Right ventricle myocardium inferior (tissue), 1 donor: ENCODE measurements at places on chromosomes 4 and X. TPM values are rescaled to one million over a fixed set of nuclear protein-coding genes. Genes with fewer than 3 reads are reported as not detected.

GRCh38 chr4:36841583-36842326, 402.8 kb upstream of the NWD2 start:
- DNase-seq, result no peak

DNA sequence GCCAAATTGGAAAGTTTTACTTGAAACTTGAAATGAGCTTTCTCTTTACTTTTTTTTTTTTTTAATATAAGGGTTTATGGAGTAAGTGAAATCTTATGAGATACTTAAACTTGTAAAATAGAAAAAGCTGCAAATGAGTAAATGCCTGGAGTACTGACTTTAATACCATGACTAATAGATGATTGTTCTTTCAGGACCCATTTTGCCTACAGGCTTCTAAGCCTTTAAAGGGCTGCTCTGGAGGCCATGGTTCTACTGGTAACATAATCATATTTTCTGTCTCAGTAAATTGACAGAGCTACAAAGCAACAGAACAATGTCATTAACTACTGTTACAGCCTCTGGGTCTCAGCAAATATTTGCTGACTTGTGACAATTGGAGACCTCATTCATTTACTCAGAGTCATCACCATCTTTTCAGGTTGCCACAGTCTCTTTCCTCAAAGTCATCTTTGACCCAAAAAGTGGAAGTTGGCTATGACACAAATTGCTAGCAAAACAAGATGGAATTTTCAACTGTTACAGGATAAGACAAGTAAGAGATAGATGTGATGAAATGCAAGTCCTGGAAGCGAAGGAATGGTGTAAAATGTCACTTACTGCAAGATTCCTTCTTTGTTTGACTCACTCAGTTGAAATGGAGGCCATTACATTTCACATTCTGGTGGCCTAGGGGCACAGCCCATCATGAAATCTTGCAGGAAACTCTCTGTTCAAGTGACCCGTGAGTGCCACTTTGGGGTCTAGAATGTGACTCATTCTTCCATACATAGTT, 132.7 kb downstream of the BTC start:
- no peak for DNase-seq

CLTRN gene
- 0.70 TPM for total RNA-seq

SPANXA2 gene
- total RNA-seq, result not detected

DNA sequence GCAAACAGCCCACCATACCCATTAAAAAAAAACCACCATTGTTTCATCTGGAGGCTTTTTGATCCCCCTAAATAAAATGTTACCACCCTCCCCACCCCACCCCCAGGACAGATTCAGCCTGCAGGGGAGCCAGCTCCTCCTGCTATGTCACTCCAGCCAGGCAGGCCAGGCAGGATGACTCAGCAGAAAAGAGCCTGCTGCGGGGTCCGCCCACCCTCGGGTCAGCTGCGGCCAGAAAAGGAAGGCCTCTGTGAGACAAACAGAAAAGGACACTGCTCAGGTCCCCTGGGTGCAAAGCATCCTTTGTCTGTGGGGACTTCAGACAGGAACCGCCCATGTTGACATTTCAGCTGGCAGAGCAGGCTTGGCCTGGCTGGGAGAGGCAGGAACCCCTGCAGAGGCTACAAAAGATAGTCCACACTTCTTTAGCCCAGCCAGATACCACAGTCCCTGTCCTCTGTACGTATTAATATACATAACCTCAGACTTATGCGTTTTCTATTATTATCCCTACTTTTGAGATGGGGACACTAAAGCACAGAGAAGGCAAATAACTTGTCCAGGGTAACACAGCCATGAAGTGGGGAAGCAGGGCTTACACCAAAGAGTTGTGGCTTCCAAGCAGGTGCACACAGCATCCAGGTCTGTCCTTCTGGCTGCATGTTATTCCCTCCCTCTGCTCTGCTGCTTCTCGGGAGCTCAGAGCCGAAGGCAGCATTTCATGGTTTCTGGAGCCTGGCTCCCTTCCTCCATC, 147.7 kb downstream of the CPEB2 start:
- DNase-seq, result peak; percentile 92

DNA sequence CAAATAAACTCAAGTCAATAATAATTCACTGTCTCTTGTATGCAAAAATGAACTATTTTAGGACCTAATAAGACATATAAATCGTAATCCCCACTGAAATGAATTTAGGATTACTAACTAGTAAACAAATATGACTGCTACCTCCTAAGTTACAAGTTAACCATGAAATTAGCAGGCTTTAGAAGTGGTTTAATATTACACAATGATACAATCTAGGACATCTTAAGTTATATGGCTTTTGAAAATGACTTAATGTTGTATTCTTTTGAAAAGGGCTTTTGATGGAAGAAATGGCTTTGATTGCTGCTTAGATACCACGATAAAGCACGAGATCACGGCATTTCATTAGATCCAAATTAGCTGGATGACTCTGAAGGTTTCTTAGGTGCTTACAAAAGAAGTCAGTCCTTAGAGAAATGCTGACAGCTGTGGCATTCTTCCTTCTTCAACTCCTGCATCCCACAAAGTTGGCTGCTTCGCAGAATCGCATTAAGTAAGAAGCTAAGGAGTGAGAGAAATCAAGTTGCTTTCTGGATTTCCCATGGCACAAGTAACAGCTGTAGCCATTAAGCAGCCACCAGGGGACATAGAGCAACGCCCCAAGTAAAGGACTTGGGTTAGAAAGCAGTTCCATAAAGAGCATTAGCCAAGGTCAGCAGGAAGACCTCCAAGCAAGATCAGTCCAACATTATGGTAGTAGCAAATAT, 6.9 kb downstream of the SLC10A7 start:
- DNase-seq, result no peak

- DNase-seq, result no peak
Observed at GRCh38 chr4:108829966-108830492, 67.2 kb upstream of the ETNPPL start.

PDLIM3 gene
- 281 TPM for total RNA-seq

FABP2 gene
- not detected for total RNA-seq

GRCh38 chr4:182215148-182215547, 28.1 kb upstream of the TENM3 start:
- DNase-seq, result no peak

DNA sequence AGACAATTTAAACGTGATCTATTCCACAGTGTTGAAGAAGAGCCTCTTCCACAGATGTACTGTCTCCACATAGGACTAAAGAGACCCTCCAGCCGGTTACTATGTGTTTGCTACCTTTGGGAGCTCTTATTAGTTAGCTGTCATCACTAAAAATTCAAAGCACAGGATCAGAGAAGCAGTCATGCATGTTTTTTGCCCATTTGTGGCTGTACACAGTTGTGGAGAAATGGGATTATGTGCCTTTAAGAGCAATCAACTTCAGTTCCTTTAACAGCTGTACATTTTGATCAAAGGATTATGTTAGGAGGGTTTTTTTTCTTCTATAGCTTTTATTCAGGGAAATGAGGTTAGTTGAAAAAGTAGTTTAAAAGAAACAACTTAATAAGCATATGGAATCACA, 149.0 kb upstream of the SPOCK3 start:
- no peak for DNase-seq

GRCh38 chr4:56731857-56732256, 50.8 kb upstream of the HOPX start:
- DNase-seq, result peak; percentile 73

DNA sequence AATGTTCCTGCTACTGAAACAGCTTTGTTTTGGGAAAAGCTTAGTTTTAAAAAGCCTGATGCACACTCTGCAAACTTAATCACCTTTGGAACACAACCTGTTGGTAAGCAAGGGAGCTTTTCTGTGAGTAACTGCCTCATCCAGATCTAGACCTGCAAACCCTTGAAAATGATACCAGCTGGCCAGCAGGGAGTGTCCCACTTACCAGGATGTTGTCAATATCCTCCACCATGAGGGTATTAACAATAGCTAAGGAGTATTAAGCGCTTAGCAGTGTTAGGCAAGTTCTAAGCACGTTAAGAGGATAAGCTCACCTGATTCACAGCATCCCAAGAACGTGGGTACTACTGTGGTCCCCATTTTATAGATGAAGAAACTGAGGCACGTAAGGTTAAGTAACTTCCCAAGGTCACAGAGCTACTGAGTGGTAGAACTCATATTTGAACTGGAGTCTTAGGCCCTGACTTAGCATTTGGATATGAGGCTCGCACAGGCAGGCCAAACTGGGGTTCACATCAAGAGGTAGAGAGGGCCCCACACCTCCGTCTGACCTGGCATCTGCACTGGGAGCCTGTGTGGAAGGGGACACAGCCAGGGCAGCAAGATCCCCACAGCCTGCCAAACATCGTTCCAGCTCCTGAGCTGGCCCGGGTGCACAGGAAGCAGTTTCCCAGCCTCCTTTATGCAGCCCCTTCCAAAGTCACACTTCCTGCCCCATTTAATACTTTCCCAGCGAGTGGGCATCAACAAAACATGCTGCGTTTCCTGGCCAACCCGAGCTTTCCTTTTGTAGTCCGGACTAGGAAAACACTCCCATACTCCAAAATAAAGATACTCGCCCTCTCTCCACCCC, 32.7 kb downstream of the IRF2 start:
- DNase-seq, result no peak

GRCh38 chr4:188841523-188841922, 702.3 kb downstream of the TRIML1 start:
- no peak for DNase-seq

TRIM2 gene
- total RNA-seq, result 14.7 TPM

FGD1 gene
- 6.4 TPM for total RNA-seq
